ENCODE measurements at places on chromosomes 7 and 10.
A peak's percentile ranks its signal among the peaks of the same experiment; 100 is the strongest.

DNA sequence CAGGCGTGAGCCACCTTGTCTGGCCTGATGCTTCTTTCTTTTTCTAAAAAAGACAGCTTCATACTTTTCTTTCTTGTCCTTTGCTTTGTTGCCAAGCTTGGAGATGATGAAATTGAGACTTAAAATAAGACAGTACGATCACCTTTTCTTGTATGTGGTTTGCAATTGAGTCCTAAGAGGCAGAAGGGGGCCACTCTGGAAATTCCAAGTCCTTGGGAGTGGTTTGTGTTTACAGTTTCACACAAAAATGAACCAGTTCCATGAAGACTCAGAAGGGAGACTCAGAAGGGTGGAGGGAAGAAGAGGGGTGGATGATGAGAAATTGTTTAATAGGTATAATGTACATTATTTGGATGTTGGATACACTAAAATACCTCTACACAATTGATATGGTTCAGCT, 70.7 kb upstream of the TNS3 start:
- no peak for DNase-seq

- peak; percentile 81 for DNase-seq
These were observed 115.9 kb upstream of the EEPD1 start for GRCh38 chr7:36037121-36037662.

GRCh38 chr7:45700556-45700955, 126.4 kb downstream of the ADCY1 start:
- DNase-seq = peak; percentile 37

- DNase-seq = peak; percentile 26
These were observed 184.5 kb upstream of the SHH start for GRCh38 chr7:155996718-155997280.

DNA sequence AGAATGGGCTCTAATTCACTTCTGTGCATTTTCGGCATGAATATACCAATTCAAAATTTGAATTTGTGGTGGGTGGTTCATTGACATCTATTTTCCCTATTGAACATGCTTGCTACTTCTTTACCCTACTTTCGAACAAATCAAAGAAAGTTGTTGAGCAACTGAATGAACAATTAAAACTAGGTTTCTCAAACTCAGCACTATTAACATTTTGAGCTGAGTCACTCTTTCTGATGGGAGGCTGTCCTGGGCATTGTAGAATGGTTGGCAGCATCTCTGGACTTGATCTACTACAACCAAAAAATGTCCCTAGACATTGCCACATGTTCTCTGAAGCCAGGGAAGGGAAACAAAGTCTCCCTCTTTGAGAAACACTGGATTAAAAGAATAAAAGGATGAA, 116.7 kb downstream of the COL28A1 start:
- no peak for DNase-seq

DNA sequence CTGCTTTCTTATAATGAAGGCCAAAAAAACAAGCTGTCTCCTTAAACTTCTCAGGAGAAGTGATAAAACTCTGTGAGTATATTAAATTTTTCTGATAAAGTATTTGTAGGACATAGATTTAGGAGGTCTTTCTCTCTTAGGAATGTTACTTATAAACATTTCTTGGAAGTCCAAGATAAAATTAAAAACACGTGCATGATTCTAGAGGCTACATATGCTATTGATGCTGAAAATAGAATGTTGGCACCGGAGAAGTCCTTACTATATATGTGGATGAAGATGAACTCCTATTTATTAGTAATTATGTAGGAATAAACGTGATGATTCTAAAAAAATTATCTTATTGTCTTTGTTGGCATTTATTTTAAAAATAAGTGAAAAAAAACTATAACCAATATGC, 241.3 kb upstream of the LRRTM3 start:
- no peak for DNase-seq

- no peak for DNase-seq
These were observed 6.4 kb upstream of the IRF5 start for GRCh38 chr7:128931190-128931798.

DNA sequence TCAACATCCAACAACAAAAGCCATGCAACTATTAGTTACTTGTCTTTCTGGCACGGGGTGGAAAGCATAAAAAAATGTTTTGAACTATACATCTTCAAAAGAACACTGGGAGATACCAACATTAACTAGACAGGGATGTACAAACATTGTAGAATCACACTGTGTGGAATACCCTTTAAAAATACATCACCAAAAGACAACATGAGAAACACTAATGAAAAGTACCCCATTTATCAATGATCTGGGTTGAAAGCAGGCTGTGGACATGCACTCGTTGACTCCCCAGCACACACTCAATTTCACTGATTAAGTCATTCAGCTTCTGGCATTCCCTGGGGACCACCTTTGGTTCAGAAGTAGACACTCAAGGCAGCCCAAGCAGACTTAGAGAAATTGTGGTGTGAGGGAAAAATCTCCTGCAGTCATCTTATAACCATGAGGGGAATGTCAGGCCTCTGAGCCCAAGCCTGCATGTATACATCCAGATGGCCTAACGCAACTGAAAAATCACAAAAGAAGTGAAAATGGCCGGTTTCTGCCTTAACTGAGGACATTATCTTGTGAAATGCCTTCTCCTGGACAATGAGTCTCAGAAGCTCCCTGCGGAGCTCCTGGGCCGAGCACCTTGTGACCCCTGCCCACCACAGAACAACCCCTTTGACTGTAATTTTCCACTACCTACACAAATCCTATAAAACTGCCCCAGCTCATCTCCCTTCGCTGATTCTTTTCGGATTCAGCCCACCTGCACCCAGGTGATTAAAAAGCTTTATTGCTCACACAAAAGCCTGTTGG, 53.0 kb downstream of the CACUL1 start:
- DNase-seq = peak; percentile 57

DNA sequence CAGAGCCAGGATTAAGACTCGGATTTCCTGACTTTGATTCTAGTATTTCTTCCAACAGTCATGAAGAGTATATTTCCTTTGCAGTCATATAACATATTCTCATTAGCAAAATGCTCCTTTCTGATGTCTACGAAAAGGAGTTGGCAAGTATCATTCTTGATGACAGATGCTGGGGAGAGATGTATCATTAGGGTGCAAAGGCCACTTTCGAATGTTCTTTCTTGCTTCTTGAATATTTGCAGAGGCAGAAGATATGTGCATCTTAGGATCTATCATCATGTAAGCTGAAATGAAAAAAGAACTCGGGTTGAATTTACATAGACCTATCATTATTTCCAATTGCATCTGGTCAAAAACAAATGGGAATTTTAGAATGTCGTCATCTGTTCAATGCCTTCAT, 294.4 kb downstream of the BAMBI start:
- DNase-seq = no peak
